ENCODE measurements at places on chromosomes 2 and 18. TPM values are rescaled to one million over a fixed set of nuclear protein-coding genes. Genes with fewer than 3 reads are reported as not detected.

GRCh38 chr2:174789001-174789400, 24.7 kb upstream of the CHRNA1 start:
- no peak for DNase-seq

DNA sequence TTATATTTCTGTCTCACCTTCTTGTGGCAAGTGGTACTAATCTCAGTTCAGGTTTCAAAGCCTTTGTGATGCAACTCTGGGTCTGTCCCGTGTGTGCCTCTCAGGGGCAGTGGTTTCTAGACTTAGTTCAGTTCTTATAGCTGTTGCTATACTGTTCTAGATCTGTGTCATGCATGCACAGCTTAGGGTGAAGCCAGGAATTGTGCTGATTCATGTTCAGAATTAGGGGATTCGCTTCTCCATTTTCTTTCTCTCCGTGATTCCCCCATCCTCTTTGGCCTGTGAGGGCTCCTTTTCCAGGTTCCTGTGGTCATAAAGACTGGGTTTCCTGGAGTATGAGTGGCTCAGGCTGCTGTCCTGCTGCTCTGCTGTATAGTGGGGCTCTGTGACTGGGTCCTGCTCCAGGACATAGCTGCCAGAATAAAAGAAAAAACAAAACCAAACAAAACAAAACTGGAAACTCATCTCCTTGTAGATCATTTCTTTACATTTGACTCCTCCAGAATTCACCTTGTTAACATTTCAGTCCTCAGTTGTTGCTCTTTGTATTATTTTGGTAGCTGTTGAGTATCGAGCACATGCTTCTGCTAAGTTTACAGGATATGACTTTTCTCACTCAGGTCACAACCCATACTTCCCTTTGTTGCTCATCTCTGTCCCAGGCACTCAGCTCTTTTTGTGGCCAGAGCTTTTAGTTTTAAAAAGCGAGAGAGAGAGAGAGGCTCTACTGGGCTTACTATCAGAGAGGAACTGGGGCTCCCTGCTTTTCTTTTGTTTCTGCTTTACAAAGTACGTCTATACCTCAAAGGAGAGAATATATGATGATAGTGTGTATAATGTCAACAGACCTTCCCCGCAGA, 34.2 kb downstream of the CERS6 start:
- no peak for DNase-seq

- DNase-seq: no peak
These were observed 69.4 kb downstream of the ADI1 start for GRCh38 chr2:3449936-3450335.

GRCh38 chr2:196176142-196176738, 4.9 kb upstream of the STK17B start:
- DNase-seq: no peak

GRCh38 chr2:161250864-161251436, 57.3 kb upstream of the PSMD14 start:
- DNase-seq: peak; percentile 51

DNA sequence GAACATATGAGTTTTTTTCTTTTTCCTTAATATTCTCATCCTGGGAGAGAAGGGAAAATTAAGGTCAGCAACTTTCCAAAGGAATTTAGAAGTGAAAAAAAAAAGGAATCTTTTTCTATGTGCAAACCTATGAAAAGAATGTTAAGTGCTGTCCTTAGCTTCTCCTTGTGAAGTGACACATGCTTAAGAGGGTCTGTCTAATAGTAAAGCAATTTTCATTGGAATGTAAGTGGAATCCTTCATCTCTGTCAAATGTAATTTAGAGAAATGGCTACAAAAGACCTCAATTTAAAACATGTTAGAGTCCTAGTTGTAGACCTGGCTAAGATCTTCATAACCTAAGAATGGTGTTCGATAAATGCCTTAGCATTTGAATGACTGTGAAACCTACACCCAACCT, 117.4 kb upstream of the EPB41L3 start:
- no peak for DNase-seq

CD226 gene
- total RNA-seq: 0.49 TPM

All from RPMI7951 (cell line).